SK-N-MC (cell line): ENCODE measurements at places on chromosomes 5 and 9.

- no peak for DNase-seq
Observed at GRCh38 chr9:32787816-32788215, 4.5 kb downstream of the TMEM215 start.

GRCh38 chr5:110099572-110099971 lies 409.8 kb downstream of the MAN2A1 start:
- no peak for DNase-seq

- DNase-seq, result no peak
Observed at GRCh38 chr5:175471628-175472027, 6.7 kb upstream of the SFXN1 start.

DNA sequence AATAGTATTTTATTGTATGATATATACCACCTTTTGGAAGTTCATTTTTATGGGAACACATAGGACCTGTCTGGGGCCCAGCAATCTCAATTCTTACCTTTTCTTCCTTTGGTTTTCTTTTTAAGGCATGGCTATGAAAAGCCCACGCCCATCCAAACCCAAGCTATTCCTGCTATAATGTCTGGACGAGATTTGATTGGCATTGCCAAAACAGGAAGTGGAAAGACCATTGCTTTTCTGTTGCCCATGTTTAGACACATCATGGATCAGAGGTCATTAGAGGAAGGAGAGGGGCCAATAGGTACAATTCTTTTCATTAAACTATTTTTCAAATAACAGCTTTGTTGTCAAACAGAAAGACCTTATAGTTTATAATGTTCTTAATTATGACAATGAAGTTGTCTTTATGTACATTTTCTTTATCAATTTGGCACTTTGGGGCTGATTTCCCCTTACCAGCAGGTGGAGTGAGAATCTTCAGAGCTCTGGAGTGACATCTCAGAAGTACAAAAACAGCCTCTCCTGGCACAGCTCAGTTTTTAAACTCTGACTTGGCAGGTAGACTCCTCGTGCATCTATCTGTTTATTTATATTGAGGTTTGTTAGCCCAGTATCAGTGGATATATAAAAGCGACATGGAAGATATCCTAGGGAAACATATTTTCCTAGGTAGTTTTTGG lies 25.8 kb downstream of the DDX46 start:
- no peak for DNase-seq

- DNase-seq, result peak; percentile 59
Observed at GRCh38 chr9:123049589-123050222, 16.2 kb downstream of the GPR21 start.

DNA sequence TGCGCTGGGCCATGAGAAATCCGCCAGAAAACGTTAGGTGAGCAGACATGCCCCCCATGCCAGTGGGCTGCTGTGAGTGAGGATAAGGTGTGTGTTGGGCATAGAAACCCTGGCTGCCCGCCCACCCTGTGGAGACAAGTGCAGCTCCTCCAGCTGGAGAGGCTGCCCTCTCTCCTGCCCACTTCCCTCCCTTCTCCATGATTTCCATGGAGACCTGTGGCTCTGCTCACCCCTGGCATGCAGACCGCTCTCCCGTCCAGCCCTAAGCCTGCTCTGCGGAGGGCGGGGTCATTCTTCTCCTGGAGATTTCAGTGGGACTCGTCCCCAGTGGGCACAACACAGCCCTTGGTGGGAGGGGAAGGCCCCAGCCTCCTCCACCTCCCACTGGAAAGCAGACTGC lies 133.0 kb upstream of the FAM120A start:
- DNase-seq, result no peak

GRCh38 chr9:111148052-111149017 lies 110.1 kb upstream of the LPAR1 start:
- peak; percentile 87 for DNase-seq

DNA sequence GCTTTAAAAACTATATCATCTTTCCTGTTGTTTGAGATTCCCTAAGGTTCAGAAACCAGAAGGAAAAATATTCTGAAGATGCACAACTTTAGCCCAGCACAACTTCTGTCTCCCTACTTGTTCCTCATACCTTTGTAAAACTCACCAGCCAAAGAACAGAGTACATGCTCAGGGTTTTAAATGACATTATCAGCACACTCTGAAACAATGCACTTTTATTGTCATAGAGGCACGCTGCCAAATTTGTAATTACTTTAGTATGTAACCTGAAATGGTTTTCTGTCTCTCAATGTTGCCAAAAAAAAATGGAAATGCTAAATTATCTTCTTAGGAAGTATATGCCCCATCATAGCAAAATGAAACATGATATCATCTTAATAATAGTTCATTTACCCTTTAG lies 383.6 kb upstream of the CDH6 start:
- no peak for DNase-seq

GRCh38 chr9:136282272-136282861 lies 21.5 kb downstream of the CCDC187 start:
- DNase-seq, result no peak

DNA sequence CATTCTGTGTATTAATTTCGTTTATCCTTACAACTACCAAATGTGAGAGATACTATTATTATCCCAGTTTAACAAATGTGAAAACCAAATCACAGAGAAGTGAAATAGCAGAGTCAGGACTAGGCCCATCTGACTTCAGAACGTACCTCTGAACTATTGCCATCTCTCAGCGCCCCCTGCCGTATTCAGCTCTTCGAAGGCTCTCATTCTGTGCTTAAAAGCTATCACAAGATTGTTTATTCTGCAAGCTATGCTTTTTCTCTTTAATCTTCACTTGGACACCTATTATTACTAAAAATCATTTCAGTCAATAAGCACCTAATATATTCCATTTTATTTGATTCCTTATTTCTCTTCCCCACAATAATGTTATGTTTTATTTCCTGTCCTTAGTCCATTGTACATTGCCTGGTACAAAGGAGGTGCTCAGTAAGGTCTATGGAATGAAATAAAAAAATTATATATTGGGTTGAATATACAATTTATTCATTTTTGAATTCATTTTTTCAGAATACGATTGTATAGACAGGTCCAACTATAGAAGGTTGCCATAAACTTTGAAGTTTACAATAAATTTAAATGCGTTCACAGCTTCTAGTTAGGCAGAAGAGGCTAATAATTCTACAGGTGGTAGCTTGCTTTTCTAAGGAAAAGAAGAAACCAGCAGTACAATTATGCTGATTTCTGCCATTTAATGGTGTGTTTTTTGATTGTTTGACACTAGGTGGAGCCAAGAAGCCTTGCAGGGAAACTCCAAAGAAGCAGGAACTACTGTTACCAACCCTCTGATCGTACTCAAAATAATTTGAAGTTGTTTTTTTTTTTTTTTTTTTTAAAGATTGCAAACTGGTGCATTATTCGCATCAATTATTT lies 202.2 kb upstream of the DMRTA1 start:
- peak; percentile 48 for DNase-seq

- DNase-seq, result no peak
Observed at GRCh38 chr9:108099854-108100253, 610.3 kb upstream of the KLF4 start.

DNA sequence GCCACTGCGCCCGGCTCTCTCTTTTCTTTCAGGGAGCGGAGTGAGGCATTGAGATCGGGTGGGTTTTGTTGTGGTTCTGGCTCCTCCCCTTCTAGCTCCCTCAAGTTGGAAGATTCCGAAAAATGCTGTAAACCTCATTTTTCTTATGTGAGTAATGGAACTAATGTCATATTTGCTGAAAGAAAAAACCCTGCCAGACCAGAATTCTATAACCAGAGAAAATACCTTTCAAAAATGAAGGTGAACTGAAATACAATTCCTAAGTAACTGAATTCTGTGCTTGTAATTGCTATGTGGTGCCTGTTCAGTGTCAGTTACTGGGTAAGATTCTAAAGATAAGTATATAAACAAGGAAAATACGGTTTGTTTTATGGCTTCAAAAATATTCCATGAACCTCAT lies 30.9 kb upstream of the CDK20 start:
- no peak for DNase-seq

DNA sequence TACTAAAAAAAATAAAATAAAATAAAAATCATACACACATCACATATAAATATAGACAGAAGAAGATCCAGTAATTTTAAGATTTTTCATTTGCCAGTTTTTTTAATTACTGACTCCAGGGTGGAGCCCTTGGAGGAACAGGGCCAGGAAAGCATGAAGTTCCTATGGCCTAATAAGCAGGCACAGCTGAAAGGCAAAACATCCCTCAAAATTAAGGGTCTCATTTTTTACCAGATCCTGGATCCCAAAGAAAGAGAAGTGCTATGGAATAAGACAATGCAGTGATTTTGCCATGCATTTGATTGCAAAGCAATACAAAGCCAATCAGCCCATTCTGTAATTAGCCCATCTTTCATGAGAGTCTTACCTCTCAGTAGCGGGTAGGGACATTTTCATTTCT lies 11.3 kb upstream of the DTWD2 start:
- no peak for DNase-seq

DNA sequence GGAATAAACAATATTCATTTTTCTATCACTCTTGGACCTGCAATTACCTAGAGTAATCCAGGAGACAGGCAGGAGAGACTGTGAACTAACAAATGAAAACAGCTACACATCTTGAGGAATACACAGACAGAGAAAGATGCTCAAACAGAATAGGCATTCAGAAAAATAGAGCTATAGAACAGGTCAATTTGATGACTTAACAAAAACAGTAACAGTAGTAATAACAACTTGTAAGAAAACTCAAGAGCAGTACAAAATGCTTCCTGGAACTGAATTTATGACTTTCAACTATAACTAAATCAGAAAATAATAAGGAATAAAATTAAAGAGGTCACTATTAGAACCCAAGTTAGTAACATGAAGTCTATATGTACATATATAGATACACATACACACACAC lies 579.3 kb downstream of the TLR4 start:
- DNase-seq, result no peak

DNA sequence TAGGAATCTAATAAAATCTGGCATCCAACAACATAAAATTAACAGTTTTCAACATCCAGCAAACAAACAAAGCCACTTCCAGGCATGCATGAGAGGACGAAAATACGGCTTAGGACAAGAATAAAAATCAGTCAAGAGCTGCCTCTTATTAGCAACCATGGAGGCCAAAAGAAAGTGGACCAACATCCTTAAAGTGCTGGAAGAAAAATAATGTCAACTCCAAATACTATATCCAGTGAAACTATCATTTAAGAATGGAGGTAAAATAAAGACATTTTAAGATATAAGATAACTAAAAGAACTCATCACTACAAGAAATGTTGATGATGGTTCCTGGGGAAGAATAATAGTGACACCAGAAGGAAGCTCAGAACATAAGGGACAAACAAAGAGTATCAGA lies 224.0 kb upstream of the IRX4 start:
- no peak for DNase-seq

DNA sequence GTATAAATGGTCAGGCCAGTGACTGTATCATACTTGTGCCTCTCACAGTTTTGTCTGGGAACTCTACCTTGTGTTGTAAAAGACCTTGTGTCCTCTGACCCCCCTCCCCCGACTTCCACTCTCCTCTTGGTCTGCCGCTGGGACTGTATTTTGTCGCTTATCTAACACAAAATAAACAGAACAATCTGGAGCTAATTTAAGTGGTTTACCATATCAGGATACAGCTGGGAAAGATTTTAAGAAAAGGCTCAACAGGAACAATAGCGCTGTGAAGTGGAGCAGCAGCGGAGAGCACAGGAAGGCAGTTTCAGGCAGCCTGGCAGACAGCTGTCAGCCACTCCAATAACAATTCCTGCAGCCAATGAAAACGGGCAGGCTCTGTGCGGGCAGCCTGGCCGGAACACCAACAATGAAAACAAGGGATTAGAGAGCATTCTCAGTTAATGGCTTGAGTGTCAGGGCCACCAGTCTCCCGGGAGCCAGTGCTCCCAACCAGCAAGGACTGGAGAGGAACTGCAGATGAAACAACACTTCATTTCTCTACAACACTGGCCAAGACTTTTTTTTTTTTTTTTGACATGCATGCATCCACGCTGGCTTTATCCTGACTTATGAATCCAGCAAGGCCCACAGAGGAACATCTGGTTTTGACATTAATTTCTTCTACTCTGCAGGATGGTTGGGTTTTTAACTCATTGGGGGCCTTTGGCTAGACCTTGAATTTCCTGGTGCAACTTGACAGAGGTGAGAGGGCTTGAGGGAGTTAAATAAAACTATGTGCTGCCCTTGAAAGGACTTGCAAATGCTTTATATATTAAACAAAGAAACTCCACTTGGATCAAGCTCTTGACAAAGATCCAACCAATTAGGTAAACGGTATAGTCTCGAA lies 76.7 kb downstream of the ARSB start:
- DNase-seq, result no peak

- DNase-seq, result no peak
Observed at GRCh38 chr5:146588331-146589027, 72.5 kb upstream of the GPR151 start.

- no peak for DNase-seq
Observed at GRCh38 chr5:151580858-151581257, 10.3 kb downstream of the FAT2 start.

- no peak for DNase-seq
Observed at GRCh38 chr5:39083968-39084367, 9.8 kb upstream of the RICTOR start.

GRCh38 chr9:101311758-101312420 lies 72.9 kb downstream of the BAAT start:
- DNase-seq, result peak; percentile 90

GRCh38 chr9:109448223-109448622 lies 49.9 kb downstream of the PTPN3 start:
- DNase-seq, result no peak

DNA sequence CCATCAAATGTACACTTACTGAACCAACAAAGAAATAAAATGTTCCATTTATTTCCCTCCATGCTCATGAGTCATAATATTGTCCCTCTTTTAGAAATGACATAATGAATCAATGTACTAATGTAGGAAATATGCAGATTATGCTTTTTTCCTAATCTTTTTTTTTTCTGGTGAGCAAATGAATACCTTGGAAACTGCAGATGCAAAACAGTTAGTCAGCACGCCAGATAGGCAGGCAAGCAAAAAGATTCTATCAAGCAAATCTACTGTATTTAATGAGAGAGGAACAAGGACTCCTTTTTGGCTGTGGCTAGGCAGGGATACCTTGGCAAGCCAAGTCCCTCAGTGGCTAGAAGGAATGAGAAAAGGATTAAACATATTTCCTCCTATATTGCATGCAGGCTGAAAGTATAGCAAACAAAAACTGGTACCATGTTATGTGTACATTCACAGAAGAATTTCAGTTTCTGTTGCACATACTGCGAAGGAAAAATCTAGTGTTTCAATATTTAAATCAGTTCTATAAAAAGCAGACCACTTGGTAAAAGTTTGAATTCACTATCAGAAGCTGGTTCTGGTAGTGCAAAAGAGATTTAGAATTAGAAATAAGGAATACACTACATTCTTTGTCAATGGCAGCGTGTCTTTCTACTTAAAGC lies 605.4 kb downstream of the TLE1 start:
- DNase-seq, result no peak

- no peak for DNase-seq
Observed at GRCh38 chr5:1881731-1882336, 891 bp downstream of the IRX4 start.

- no peak for DNase-seq
Observed at GRCh38 chr5:61322738-61323725, 9.0 kb upstream of the ZSWIM6 start.

GRCh38 chr5:59058969-59059687 lies 476.3 kb downstream of the RAB3C start:
- no peak for DNase-seq

- DNase-seq, result no peak
Observed at GRCh38 chr5:53936481-53937352, 373.7 kb downstream of the ARL15 start.

- DNase-seq, result no peak
Observed at GRCh38 chr9:135887585-135888050, 19.7 kb downstream of the CAMSAP1 start.
